Activated naive CD8-positive, alpha-beta T cell treated with anti-CD3 and anti-CD28 coated beads for 36 hours (primary cell): ENCODE measurements at places on chromosomes 6 and 20.

GRCh38 chr6:45441851-45442453 lies 64.2 kb upstream of the SUPT3H start:
- DNase-seq = no peak

DNA sequence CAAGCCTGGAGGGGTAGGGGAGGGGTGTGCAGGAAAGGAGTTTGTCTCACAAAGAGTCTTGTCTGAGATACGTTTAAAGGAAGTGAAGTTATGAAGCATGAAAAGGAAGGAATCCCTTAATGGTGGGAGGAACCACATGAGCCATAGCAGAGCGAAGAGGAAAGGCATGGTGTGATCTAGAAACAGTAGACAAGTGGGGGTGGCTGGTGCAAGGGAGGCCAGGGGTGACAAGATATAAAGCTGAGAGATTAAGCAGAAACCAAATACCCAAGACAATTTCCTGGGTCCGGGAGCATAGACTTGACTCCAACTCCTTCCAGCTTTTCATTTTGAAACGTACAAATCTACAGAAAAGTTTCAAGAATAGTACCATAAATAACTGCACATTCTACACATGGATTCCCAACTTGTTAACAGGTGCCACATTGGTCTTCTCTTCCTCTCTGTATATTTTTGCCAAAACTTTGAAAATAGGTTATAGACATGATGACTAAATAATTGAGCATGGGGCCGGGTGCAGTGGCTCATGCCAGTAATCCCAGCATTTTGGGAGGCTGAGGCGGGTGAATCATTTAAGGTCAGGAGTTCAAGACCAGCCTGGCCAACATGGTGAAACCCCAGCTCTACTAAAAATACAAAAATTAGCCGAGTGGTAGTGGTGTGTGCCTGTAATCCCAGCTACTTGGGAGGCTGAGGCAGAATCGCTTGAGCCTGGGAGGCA lies 211.6 kb downstream of the SLC24A3 start:
- DNase-seq = no peak

DNA sequence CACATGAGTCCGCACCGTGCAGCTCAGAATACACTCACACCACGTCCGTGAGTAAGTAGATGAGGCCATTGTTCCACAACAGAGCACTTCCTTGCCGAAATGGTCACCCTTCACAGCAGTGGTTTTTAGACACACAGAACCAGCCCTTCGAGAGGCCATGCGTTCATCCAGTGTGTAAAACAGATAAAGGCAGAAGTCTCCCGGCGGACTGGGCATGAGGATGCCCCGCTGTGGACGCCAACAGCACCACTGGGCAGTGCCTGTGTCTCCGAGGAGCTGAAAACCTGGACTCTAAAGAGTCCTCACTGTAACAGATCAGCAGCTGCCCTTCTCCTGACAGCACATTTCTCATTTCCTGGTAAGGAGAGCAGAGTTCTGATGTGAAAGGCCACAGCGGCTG lies 75.2 kb downstream of the WDR27 start:
- no peak for DNase-seq

DNA sequence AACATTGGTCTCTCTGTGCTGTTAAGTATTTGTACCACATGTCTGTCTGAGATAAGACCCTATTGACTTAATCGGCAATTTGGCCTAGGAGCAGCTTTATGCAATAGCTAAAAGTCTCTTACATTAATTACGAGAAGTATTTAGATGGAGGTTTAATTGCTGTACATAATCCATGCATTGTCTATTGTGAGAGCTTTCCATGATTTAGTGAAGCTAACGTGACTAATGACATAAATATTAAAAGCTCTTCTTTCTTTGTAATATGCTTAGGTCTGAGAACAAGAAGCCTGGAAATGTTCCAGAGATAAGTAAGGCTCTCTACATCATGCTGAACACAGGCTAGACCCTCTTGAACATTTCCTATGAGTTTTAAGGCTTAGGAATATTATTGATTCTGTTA lies 32.7 kb upstream of the FAM83B start:
- no peak for DNase-seq

DNA sequence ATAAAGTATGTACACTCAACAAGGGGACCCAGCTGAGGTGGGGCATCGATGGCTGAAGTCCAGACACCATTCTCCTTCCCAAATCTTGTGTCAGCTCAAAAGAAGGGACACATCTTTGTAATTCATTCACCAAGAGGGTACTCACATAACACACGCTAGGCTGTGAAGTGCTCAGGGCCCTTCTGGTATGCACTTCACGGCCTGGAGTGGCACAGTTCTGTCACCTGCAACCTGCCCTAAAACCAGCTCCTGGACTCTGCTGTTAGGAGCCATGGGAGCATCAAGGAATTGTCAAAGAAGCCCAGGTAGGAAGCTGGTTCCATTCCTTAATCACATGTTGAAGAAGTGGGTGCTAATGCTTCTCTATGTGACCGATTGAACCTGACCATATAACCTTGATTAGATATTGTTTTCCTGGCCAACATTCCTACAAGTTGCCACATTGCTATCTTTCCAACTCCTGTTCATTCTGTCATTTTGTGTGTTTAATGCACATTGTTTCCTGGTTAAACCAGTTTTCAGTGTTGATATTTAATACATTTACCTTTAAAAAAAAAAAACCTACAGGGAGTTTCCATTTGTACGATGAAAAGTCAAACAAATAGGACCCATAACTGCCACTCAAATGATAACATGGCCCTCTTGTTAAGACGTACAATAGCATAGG lies 127.3 kb downstream of the TNFRSF21 start:
- DNase-seq = no peak

DNA sequence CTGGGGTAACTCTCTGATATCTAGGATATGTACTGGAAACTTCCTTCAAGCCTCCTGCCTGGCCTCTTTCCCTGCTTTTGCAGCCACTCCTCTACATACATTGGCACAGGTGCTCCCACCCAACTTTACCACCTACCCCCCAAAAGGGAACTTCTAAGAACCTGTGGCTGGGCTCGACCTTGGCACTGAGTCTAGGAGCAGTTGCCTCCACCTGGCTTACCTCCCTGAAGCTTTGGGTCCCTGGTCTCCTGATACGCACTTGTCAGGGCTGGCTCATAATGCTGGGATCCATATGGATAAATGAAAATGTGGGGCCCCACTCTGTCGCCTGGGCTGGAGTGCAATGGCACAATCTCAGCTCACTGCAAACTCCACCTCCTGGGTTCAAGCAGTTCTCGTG lies 56.2 kb downstream of the SSR1 start:
- no peak for DNase-seq

- DNase-seq = peak; percentile 24
Observed at GRCh38 chr20:48384147-48384818, 443.5 kb downstream of the PREX1 start.

DNA sequence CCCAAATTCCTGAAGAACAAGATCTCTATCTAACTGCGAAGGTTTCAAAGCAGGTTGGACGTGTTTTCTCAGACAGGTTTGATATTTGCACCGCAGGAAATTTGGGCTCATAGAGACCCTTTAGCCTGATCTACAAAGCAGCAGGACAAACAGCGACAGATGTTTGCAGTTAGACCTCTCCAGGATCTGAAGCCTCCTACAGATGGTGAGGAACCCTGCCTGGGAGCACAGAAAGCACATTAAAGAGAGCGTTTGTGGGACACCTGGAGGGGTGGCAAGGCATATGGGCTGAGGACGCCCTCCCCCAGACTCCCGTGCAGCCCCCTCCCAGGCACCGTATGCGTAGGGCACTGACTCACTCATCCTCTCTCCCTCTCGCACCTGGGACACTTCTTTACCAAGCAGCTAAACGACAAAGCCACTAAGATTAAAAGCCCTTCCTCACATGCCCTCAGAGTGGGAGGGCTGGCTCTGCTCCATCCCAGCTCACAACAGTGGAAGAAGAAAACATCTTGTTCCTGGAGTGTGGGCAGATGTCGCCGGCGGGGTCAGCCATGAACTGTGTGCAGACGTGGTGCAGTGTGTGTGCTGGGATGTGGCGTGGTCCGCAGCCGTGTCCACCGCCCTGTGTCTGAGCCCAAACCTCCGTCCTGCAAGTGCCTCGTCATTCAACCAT lies 249.7 kb upstream of the AFDN start:
- no peak for DNase-seq

DNA sequence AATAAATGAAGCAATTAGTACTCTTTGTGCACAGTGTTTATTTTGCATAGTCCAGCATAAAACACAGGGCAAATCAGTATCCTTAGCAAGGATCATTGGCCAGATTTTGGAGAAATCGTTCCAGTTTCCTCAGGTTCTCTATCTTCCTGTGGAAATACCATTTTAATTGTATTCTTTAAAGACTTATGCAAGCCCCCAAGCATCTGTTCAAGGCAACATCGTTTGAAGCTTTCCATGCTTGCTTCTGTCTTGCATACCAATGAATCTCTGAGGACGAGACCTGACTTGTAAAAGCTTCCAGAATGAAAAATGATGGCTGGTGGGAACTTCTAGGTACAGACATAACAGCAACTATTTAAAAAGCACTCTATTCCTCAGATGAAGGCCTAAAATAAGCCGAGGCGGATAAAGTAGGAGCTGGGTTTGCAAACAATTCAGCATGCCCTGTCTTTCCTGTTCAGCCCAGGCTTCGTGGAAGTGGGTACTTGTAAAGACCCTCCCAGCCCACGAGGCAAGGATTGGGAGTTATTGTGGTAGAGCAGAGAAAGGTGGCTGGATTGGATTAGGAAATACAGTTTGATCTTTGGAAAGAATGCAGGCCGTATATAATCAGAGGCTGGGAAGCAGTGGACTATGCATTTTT lies 21.6 kb downstream of the NRSN1 start:
- no peak for DNase-seq

DNA sequence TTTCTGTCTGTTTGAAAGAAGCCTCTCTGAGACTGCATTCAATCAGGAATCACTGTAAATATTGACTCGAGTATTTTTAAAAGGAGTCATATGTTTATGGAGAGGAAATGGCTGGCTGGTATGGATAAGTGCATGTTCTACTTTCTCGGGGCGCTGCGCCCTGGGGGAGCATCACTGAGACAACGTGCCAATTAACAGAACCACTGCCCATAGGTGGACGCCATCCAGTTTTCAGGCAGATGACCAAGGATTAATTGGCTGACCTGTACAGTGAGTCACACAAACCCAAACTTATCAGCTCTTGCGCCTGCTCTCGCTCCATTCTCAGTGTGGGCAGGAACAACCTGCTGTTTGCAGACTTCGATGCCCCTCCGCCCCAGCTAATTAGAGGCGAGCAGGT lies 571.2 kb downstream of the QKI start:
- no peak for DNase-seq

GRCh38 chr6:53858913-53859312 lies 64.1 kb downstream of the LRRC1 start:
- no peak for DNase-seq

DNA sequence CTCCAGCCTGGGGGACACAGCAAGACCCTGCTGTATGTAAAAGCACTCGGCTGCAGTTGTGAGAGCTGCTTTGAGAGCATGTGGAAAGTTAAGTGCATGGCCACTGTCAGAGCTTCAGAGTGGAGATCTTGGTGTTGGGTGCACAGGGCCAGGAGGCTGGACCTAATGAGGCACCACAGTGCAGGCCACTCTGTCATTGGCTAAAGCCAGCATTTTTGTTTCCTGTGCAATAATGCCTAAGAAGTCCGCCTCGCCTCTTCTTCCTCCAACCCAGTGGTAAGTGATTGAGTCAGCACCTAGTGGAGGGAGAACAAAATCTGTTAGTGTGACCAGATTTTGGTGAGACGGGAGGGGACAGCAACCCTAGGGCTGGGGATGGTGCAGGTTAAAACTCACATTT lies 60.6 kb downstream of the SSR1 start:
- no peak for DNase-seq

DNA sequence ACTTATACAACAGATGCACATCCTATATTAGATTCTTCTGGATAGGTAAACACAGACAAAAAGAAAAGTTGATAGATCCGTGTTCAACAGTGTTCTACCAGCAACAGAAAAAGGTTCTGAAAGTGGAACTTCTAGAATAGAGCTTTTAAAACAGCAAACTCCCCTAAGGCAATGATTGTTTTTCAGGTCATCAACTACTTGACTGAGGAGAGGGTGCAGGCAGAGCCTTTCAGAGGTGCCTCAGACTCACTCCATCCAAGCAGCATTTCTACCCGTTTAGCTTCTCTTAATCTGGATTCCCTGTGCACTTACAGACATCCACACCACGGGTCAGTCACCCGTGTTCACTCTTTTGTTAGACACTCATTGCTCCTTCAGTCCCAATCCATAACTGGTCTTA lies 28.9 kb downstream of the FYN start:
- no peak for DNase-seq

GRCh38 chr20:10316582-10316981 lies 98.0 kb downstream of the SNAP25 start:
- no peak for DNase-seq

GRCh38 chr6:80544976-80545722 lies 438.7 kb downstream of the BCKDHB start:
- no peak for DNase-seq

GRCh38 chr20:35871259-35871771 lies 83.0 kb downstream of the SCAND1 start:
- DNase-seq = no peak

GRCh38 chr6:139650941-139651340 lies 276.5 kb upstream of the CITED2 start:
- DNase-seq = no peak

- DNase-seq = no peak
Observed at GRCh38 chr6:167910007-167910406, 83.3 kb downstream of the AFDN start.

DNA sequence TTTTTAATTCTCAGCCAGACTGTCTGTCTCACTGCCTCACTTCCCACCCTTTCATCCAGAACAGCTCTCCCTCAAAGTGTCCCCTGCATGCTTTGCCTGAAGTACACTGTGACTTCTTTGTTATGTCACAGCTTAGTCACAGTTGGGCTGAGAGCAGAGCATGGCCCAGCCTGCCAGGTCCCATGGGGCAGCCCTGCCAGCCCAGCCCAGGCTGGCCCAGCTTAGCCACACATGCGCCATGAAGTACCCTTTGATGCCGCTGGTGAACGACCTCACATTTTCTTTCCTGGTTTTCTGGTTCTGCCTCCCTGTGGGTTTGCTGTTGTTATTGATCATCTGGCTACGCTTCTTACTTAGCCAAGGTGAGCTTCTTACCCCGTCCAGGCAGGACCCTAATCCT lies at the start of gene ADIG:
Gene ADIG, plus strand, starts transcription at position 185 of the 400 bp plus-strand sequence. Its CDS starts 54 bp downstream, at position 239.
- DNase-seq = no peak

DNA sequence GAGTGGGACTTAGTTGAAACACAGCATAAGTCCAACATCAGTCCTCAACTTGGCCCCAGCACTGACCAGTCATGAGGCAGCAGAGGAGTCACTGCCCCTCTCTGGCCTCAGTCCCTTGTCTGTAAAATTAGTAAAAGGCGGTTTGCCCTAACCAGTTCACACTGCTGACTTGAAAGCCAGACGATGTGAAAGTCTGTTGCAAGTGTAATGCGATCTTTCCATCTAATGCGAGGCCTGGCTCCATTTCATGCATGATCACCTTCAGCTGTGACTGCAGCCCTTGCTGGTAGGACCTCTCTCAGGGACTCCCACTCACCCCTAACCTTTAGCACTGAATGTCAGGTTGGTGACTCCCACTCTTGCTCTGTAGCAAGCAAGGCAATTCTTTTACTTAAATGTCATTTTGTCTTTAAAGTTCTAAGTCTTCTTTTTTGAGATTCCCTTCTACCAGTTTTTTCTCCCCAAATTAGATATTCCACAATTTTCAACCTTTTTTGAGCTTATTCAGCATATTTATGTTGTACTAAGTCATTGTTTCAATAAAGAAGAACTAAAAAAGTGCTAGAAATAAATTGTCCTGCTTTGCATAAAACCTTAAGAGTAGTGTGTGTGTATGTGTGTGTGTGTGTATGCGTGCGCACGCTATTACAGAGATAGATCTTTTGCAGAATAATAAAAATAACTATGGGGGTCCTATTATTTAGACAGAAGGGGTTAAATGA lies 245.5 kb downstream of the PACRG start:
- no peak for DNase-seq

GRCh38 chr20:39630215-39630908 lies 668.2 kb downstream of the DHX35 start:
- no peak for DNase-seq
